ENCODE measurements at places on chromosomes 13 and 19. TPM values are rescaled to one million over a fixed set of nuclear protein-coding genes. Genes with fewer than 3 reads are reported as not detected.
A peak's percentile ranks its signal among the peaks of the same experiment; 100 is the strongest.

DNA sequence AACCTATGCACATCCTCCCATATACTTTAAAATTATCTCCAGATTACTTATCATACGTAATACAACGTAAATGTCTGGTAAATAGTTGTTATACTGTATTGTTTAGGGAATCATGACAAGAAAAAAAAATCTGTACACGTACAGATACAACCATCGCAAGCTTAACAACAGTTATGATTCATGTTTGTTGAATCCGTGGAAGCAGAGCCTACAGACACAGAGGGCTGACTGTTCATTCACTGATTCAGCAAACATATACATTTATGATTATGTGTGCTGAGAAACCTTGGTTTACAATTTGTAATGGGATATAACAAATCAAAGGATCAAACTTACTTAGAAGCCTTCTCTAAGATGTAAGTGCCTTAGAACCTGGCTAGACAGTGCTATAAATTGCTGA lies 1.5 kb downstream of the ZNF260 start:
- DNase-seq = no peak

GRCh38 chr19:44745341-44745831 lies 3.1 kb upstream of the BCL3 start:
- DNase-seq = peak; percentile 71

- no peak for DNase-seq
Measured at GRCh38 chr19:2423071-2423914, 4.1 kb downstream of the TIMM13 start.

DNA sequence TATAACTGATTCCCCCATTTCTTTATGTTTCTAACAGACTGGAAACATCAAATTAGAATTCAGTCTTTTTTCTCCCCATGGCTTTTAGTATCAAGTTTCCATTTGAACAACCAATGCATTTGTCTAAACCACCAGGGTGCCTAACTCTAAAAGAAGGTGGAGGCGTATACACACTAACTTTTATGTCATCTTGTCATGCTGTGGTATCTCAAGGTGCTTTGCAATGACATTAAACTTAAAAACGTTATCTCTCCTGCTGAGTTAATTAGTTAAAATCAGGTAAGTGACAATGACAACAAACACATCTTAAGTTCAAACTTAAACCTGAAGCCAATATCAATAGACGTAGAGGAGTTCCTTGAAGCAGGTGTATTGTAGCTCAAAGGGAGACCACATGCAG lies 1001.7 kb downstream of the PCDH17 start:
- DNase-seq = no peak

GRCh38 chr13:100645382-100645781 lies 29.2 kb downstream of the TMTC4 start:
- DNase-seq = no peak

- DNase-seq = no peak
Measured at GRCh38 chr19:28103921-28104320, 1109.0 kb downstream of the UQCRFS1 start.

DNA sequence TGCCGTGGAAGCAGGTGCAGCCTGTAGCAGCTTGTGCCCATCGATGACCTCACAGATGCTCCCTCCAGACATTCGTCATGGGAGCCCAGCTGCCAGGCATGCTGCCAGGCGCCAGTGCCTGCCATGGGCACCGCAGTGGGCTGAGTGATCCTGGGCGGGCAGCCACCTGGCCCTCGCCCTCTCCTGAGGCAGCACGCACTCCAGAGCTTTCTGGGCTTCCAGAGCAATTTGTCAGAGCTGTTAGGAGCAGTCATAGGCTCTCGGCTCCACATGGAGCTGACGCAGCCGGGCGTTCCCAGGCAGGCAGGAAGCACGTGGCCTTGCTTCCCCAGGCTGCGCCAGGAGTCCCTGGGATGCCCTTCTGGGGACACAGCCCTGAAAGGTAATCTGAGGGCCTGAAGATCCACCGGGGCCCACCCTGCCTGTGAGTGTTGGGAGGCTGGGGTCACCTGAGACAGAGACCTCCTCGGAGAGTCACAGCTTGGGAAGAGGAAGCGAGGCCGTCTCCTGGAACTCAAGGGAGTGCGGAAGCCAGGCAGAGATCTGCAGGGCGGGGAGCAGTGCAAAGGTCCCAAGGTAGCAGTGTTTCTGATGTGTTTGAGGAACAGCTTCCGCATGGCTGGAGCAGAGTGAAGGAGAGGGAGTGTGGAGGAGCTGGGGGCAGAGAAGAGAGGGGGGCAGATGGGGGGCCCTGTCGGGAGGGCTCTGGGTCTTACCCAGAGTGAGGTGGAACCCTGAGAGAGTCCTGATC lies 50.6 kb downstream of the DPF1 start:
- peak; percentile 98 for DNase-seq

Gene PLPP2
- total RNA-seq = 1.2 TPM

Gene OR4F17
- total RNA-seq = not detected
